NCI-H524 treated with DMSO at 0.1 percent for 48 hours (cell line): ENCODE measurements at places on chromosomes 4 and X.

GRCh38 chr4:3724319-3725231, 41.6 kb upstream of the ADRA2C start:
- no peak for DNase-seq

DNA sequence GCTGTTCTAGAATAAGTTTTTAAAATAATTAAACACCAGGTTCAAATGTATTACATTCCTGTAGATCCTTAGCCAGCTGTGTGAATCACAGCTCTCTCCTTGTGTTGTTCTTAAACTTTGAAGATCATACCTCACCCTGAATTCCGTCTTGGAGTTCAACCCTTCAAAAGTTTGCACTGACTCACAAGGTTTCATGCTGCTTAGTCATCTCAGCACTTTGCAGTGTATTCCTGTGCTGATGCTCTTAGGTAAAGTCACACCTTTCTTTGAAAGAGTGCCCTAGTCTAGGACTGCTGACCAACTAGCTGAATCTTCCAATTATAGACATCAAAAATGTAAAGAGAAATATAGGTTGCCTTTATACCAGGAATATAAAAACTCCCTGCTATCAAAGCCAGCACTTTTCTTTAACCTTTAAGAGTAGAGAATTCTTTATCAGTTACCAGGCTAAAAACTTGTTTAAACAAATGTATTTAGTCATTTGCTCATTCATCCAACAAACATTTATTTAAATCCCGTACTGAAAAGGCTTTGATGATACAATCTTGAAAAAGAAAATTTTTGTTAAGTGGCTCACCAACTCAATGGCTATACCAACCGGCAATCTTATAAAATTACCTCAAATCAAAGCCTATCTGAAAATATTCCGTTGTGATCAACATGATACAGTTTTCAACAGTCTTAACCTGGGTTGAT, 169.7 kb downstream of the RAP1GDS1 start:
- DNase-seq, result no peak

DNA sequence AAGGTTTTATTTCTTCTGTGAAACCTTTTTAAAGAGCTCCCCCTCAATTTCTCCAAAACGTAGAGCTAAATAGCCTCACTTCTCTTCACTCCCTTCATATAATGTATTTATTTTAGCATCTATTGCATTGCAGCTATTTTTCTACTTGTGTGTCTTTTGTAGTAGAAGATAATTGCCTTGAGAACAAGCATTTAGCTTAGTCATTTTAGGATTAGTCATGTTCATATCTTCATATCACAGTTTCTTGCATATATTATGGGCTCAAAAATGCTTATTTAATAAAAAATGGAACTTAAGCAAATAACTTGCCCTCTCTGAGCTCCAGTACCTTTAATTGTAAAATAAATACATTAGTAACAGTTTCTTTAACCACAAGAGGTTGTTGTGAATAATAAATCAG, 72.1 kb upstream of the SPANXC start:
- no peak for DNase-seq

- no peak for DNase-seq
Measured at GRCh38 chrX:85561231-85561630, 181.8 kb upstream of the POF1B start.

DNA sequence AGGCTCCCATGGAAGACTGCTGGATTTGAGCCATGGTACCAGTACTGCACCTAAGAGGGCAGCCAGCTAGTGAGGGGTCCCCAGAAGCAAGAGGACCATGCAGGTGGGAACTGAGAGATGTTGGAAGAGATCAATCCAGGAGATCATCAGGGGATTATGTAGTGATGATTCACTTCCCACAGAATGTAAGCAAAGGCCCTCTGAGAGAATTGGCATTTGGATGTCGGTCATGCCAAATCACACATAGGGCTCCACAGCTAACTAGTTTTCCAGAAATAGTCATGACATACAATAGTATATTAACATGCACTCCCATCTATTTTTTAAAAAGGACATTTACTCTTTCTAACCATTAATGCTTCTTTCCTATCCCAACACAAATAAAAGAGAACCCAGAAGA, 112.5 kb downstream of the RASGEF1B start:
- no peak for DNase-seq

- DNase-seq, result no peak
Measured at GRCh38 chr4:24032371-24032989, 142.6 kb upstream of the PPARGC1A start.

GRCh38 chr4:71338846-71339593, at the start of gene SLC4A4:
Gene SLC4A4, plus strand, starts transcription at chr4:71339020.
- DNase-seq, result no peak

DNA sequence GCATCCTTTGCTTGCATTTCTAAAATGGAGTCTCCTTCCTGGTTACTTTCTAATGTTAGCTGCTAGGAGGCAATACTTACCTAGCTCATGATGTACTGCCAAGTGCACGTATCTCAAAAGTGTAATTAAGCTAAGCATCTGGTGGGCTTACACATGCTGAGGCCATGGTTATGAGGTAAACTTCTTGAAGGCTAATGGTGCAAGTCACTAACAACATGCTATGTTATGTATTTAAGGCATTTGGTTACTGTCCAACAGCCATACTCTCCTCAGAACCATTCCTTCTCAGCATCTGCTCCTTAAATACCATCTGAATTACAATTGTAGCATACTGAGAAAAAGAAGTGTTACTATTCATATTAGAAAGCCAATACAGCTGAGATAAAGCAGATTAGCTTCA, 318.6 kb upstream of the BMP3 start:
- no peak for DNase-seq

GRCh38 chr4:65698631-65699030, 28.3 kb upstream of the EPHA5 start:
- DNase-seq, result no peak

DNA sequence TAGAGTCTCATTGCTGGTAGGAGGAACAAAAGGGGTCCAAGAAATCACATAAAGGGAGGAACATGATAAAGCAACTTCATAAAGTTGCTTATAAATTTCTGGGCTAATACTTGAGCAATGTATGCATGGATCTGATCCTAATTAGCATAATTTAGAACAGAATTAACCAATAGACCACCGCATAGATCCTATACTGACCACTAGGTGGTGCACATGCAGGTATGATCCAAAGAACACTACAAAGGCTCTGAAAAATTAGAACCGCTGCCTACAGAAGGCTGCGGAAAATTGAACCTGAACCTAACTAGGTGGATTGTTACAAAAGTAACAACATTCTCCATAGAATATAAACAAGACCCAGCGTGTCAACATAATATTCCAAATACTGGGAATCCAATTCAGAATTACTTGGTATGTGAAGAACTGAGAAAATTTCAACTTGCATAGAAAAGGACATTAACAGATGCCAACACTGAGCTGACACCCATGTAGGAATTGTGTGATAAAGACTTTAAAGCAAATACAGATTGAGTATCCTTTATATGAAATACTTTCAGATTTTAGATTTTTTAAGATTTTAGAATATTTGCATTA, 23.3 kb downstream of the BRCC3 start:
- DNase-seq, result peak; percentile 4

- no peak for DNase-seq
Measured at GRCh38 chr4:125505621-125506020, 190.9 kb downstream of the FAT4 start.

DNA sequence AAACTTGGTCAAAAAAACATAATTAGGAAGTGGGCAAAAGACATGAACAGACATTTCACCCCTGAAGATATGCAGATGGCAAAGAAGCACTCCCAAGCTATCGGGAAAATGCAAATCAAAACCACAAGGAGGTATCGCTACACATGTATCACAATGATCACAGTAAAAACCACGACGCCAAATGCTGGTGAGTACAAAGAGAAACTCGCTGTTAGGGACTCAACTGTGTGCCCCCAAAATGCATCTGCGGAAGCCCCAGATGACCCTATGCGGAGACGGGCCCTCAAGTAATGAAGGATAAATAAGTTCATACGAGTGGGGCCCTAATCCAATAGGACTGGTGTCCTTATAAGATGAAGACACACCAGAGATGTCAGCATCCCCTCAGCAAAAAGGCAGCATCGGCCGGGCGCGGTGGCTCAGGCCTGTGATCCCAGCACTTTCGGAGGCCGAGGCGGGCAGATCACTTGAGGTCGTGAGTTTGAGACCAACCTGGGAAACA, 10.2 kb downstream of the GAK start:
- no peak for DNase-seq

DNA sequence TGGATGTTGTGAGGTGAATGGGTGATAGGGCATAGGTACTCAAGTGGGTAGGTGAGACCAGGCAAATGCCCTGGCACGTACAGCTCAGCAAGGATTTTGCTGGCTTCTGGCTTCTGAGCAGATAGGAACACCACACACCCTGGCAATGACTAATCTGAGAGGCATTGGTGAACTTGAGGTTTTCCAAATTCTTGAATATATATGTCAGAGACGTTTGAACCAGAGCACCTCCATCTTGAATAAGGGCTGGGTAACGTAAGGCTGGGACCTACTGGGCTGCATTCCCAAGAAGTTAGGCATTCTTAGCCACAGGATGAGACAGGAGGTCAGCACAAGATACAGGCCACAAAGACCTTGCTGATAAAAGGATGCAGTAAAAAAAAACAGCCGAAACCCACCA, 204.5 kb downstream of the NLGN4X start:
- no peak for DNase-seq

DNA sequence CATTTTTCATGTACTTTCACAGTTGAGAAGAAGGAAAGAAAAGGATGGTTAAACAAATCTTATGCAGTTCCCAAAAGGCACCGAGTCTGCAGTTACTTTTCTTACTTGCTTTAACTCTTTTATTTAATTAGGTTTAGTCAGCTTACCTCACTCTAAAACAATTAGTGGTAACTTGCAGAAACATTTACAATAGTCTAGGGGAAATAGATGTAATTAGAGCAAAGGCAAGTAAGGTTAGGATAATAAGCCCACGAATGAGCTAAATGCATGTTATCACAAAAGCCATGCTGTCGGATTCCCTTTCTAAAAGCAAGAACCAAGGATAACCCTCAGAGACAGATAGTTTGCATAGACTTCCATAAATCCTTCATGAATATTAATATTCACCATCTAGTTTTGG, 82.0 kb upstream of the VCX2 start:
- DNase-seq, result no peak

DNA sequence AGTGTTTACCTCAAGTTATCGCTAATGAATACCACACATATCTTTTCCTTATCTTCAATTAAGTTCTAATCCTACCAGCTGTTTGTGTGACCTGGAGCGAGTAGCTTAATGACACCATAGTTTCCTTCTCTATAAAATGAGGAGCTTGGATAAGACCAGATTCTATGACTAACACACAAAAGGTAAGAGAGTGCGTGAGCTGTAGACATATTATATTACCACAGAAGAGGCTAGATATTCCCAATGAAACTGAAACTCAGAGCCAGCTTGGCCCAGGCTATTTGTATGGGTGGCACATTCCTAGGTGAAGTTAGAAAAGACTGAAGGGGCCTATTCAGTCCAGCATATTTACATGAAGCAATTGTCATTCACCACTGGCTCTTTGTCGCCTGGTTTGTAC, 30.2 kb downstream of the ASB5 start:
- peak; percentile 44 for DNase-seq

- DNase-seq, result no peak
Measured at GRCh38 chrX:132592880-132593279, 104.0 kb upstream of the MBNL3 start.

DNA sequence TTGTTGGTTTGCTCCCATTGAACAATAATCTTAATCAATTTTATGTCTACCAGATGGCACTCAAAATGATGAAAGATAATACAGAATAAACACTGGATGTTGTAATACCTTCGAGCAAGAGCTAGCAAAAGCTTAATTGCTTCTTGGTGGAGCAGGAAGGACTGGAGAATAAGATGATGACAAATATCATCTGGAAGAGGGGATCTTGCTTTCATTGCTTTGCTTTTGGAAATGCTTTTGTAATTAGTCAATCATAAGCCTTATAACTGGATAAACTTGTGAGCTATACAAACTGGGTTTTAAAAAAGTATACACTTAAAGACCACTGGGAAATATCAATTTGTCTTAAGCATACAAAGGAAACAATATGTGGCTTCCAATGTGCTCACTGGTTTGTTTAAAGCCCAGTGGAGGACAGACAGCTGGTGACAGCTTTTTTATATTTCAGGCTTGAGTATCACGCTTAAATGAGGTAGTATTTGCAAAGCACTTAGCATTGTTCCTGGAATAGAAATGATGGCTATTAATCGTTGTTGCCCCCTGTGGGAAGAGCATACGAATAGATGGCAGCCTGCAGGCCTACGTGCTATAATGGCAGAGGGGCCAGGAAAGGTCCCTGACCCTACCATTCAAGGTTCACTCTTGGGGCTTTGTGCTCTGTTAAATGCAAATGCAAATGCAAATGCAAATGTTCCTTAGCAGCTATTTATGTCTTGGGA, 61.2 kb downstream of the TMEM150C start:
- DNase-seq, result peak; percentile 18

DNA sequence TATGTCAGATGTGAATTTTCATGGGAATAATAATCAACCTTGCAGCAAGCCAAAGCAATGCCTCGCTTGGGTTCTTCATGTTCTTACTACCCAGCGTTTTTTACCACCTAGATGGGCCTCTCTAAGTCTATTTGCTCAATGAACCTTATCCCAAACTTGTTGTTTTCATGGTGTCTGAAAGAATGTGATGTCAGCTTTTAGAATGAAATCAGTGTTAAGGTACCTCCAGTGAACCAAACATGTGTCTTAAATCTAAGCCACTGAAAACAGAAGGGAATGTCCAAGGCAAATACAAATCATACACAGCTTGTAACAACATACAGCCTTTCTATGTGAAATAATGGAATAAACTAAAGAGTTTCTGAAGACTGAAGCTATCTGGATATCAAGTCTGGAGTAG, 6.7 kb downstream of the EPGN start:
- no peak for DNase-seq

DNA sequence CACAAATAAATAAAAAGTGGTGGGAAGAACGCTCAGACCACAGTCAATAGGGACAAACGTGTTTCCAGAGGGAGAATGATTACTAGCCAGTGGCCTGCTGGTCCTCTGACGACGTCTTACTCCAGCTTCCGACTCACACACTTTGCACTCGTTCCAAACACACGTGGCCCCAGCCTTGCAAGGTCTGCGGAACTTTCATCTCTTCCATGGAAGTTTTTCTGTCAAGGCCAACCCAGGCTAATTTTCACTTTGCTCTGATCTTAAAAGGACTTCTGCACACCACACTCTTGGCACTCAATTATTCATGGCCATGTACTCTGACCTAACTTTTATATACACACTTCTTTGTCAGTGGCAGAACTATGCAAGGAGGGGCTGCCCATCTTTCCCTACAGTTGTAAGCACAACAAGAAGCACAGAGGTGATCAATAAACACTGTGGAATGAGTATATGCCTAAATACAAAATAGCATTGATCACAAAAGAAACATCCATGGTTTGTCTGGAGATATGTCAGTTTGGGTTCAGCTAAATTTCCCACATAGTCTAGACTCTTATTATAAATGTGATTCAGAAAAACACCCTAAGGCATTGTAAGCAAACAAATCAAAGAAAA, 69.4 kb downstream of the STX18 start:
- no peak for DNase-seq

DNA sequence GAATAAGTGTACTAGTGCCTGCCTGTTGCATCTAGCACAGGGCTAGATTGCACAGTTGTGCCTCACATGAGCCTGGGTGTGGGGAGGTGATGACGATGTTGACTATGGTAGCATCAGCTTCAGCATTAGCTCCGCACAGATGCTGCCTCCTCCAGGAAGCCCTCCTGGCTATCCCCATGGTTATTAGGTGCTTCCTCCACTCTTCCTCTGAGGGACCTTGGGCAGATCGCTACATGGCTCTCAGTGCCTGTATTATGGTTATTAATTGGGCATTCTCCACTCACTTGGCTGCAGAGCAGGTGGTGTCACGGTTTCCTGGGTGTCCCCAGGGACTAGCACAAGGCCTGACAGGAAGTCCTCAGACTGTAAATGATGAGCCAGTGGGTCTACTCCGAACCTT, 325.6 kb downstream of the ARHGAP10 start:
- peak; percentile 31 for DNase-seq
